Stimulated activated CD4-positive, alpha-beta T cell treated with anti-CD3 and anti-CD28 coated beads, Interleukin-4, amount 100 ng/mL, for 1 hour (primary cell): ENCODE measurements at places on chromosomes 7 and 10.

- DNase-seq = no peak
Measured at GRCh38 chr7:157021871-157022680, 11.6 kb upstream of the MNX1 start.

DNA sequence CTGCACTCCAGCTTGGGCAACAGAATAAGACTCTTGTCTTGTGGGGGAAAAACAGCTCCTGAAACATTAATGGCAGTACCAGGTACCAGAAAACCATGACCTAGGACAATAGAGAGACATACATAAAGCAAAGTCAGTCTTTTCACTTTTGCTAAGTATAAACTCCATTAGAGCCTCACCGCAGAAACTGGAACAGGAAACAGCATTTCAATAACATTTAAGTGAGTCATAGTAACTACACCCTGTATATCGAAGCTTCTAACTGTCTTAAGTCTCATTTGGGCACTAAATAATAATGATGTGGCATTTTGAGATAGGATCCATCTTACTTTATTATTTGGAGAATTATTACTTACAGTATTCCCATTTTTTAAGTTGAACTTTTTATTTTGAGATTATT, 517.8 kb upstream of the CELF2 start:
- DNase-seq = no peak

DNA sequence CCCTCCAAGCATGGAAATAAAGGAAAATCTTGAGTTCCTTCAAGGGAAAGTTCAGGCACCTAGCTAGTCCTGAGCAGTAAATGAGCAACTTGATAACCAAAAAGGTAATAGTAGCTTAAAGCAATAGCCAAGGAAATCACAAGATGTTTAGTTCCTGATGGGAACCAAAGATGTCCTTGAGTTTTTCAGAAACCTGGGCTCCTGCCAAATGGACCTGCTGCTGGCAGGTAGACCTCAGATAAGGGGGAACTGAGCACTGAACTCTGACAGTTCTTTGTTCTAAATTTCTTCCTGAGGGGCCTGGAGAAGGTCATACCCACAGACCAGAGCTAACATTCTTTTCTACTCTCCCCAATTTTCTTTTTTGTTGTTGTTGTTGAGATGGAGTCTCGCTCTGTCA, 48.5 kb downstream of the TMEM130 start:
- no peak for DNase-seq

DNA sequence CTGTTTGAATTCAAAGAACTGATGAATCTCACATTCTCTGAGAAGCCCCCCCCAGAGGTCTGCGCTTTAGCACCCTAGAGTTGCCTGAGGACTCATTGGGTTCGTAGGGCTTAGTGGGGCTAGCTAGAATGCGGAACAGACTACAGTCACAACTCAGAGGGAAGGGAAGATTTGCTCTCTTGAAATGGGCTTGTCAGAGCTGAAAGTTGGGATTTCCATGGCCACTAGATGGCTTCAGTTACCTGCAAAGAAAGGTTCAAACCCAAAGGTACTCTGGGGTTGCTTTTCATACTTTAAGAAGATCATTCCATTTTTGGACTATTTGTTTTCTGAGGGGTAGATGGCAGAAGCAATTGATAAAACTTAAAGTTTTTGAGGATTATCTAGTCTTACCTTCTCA, 205.0 kb downstream of the BBS9 start:
- DNase-seq = no peak

DNA sequence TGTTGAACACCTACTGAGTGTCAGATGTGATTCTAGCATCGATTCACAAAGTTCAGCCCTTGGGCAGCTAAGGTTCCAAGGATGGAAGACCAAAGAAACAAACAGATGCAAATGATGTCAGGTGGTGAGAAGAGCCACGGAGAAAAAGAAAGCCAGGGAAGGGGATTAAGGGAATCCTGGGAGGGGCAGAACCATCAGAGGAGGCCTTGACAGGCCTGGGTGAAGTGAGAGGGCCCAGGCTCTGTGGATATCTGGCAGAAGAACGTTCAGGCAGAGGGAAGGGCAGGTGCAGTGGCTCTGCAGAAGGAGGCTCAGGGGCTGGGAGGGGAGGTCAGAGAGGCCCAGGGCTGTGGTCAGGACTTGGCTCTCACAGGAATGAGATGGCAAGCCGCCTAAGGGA, 90.4 kb downstream of the C10orf105 start:
- DNase-seq = no peak
